Activated CD8-positive, alpha-beta memory T cell treated with anti-CD3 and anti-CD28 coated beads for 24 hours (primary cell): ENCODE measurements at places on chromosomes 6 and 20.

DNA sequence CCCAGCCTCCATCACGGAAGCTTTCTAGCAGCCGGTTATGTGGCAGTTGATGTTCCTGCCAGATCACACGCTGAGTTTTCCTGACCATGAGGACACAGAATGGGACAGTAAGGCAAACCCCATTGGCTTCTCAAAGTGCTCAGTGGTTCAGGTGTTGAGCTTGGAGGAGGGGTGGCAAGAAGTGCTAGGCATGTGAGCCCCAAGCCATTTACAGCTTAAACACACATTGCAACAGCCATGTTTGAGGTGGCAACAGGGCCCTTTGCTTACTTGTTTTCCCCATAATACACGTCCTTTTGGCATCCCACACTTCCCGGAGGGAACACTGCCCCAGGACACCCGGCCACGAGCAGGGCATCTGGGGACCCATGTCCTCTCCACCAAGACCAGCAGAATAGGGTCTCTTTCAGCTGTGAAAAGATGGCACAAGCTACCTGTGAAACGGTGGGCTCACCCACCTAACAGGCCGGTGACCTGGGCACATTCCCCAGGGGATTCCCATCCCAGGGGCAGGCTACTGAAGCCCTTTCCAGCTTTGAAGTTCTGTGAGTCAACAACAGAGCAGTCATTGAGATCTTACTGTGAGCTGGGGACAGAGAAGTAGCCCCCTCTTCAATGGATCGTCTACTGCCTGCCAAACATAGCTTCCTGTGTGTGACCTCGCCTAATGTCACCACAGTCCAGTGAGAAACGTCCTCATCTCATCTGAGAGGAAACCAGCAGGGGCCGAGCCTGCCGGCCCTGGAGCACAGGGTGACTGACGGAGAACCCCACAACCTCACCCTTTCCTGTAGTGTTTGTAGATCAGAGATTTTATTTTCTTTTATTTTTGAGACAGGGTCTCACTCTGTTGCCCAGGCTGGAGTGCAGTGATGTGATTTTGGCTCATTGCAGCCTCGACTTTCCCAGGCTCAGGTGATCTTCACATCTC, 4.0 kb upstream of the TLDC2 start:
- DNase-seq, result no peak

DNA sequence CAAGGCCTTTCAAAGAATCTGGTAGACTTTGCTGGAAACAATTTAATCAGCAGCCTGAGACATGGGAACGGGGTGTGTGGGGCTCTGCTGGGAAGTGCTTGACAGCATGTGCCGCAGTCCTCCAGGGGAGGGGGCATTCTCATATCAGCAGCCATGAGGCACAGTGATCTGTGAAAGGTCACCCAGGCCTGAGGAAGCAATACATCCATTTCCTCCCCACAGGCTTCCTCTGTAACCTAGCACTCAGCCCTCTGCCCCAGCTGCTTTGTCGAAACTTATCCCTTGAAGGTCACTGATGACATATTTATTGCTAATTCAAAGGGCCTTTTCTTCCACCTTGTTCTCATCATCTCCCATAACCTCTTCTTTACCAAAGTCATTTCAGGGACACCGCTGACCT, 103.3 kb downstream of the TNFAIP3 start:
- no peak for DNase-seq

DNA sequence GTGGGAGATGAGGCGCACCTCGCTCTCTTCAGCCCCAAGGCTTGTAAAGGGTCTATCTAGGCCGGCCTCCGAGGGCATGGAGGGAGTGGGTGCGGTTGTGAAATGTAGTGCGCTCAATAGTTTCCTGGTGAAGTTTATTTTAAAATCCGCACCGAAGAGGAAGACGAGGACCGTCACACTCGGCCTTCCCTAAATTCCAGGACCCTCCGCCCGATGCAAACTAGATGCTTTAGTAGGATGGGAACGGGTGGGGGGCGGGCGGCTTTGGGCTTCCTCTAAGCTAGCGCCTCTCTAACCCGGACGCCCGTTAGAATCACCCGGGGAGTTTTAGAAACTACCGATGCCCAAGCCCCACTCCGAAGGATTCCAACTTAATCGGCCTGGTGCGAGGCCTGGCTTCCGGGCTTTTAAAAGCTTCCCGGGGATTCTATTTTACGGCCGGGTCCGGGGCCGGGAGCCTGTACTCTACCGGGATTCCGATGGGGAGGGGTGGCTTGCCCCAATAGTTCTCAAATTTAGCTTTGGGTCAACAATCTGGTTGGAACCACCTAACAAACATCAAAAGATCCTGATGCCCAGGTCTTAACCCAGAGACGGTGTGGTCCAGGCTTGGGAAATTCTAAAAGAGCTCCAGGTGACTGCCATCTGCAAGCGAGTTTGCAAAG, 548 bp upstream of the BCAS4 start:
- peak; percentile 66 for DNase-seq

- no peak for DNase-seq
These were observed 15.2 kb downstream of the HNF4A start for GRCh38 chr20:44370639-44371218.

DNA sequence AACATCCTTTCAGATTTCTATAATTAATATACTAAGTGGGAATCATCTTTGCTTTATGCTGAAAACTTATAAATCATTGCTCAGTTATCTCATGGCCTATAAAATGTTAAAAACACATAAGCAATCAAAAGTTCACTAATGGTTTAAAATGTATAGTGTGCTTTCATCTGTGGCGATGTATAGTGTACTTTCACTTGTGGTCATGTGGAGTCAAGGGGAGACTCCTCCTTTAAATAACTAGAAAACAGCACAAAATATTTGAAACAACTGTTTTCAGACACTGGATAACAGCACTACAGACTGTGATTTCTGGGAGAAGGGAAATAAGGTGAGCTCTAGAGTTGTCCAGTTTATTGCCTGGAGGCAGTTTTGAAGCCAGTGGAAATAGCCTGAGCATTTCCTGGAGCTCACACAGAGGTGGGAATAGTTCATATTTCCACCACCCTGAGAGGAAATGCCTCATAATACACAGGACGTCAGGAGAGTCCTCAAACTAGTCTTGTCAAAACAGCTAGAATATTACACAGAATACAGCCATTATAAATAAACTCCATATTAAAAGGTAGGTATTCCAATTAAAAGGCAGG, 89.4 kb downstream of the CEP162 start:
- DNase-seq, result no peak

- no peak for DNase-seq
These were observed 202.2 kb downstream of the ATXN1 start for GRCh38 chr6:16559071-16559470.

GRCh38 chr6:29791786-29792122, 35.9 kb upstream of the HLA-G start:
- no peak for DNase-seq

- no peak for DNase-seq
These were observed 191.4 kb downstream of the CENPW start for GRCh38 chr6:126531286-126531685.

DNA sequence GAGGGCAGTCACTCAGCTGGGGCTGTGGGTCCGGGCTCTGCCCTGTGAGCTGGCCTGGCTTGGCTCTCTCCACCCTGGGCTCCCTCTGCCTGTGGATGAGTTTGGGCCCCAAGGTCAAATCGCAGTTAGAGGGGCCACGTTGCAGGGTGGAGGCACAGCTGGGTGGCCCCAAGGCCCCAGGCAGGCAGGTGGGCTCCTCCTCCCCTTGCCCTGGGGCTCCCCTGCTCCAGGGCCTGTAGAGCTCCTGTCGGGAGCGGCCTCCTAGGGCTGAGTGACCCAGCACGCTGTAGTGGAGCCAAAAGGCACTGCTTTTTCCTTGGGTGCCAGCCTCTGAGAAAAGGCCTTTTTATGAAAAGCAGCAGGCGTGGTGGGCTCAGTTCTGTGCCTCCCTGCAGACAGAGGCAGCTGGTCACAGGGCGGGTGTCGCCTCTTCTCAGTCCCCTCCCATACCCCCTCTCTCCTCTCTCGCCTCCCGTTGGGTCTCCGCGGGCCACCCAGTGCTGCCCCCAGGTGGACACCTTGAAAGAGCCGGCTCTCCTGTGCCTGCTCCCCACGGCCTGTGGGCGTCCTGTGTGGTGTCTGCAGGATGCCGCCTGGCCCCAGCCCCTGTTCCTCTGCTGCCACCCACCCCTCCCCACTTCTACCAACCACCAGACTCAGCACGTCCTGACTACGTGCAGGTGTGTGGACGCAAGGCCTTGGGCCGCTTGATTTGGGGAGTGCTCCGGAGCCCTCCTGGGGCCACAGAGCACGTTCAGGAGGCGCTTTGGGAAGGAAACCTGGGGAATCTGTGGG, 13.2 kb downstream of the SS18L1 start:
- peak; percentile 87 for DNase-seq

DNA sequence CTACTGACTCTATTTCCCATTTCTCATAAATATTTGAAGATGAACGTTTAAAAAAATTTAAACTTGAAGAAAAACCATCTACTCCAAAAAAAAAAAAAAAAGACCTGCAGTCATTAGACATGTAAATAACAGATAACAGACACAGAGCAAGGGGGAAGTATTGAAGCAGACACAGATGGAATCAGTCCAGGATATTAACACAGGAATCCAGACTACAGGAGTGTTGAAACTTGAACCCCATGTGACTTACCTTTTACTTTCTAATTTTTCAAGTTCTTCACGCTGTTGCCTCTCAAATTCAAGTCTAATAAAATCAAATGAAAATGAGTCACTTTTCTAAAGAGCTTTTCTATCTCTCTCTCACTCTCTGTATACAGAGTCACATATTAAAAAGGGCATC, 191.8 kb downstream of the KIF16B start:
- DNase-seq, result no peak

DNA sequence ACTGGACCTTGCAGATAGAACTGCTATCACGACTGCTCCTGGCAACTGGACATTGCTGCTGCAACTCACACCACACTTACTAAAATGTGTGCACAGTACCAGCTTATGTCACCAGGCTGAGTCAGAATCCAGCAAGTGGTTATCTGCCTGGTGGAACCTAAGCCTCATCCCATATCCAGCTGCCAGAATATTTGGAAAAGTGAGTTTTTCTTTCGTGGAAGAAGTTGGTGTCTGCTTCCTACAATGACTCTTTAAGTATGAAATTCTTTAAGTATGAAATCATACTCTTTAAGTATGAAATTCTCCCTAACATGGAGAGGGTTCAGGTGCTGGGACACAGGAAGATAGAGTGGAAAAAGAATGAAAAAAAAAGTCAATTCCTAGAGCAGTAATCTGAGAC, 16.4 kb upstream of the POLR1H start:
- no peak for DNase-seq

DNA sequence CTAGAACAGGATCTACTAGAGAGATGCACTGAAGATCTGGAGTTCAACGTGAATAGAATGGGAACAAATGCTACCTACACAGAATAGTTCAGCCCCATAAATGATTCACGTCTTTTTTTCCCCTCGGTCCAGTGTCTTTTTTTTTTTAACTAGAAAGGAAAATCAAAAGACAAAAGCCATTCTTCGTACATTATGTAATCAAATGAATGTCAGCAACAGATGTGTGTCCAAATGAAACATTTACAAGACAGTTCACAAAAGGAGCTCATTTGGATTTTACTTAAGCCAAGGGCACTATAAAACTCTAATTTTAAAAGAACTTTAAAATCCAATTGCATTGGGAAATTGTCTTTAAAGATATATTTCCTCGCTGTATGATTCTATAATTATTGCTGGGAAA, 42.4 kb downstream of the FAM184A start:
- no peak for DNase-seq

DNA sequence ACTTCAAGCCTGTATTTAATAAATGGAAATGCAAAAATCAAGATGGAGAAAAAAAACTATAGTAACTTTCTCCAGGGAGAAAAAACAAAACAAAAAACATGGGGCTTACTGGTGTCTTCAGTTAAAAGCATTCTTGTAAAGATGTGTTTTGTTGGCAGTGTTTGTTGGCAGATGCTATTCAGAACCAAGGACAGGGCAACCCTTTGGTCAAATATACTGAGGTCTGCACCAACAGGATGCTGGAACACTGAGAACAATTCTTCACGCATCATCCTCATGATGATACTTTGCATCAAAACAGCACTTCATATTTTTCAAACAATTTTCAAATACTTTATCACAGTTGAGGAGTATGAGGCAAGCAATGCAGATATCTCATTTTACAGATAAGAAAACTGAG, 63.7 kb upstream of the CBLN4 start:
- DNase-seq, result no peak

DNA sequence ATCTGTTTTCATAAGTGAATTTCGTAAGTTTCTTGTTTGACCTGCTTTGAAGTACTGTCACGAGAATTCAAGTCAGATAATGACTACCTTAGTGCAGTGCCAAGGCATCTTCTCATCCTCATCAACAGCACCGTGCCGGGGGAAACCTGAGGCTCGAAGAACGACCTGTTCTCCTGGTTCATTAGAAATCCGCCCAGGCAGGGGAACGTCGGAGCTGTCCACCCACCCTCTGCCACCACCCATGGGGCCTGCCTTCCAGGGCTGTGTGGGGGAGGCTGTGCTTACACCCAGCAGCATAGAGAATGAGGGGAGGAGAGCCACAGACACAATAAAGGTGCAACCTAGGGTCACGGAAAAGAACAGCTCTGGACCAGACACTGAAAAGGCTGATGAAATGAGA, 101.6 kb downstream of the RAMACL start:
- no peak for DNase-seq

GRCh38 chr6:1311400-1312202, at the start of gene FOXQ1:
TSS of gene FOXQ1 (plus strand) at chr6:1312098. CDS start at chr6:1312705, 607 bp downstream.
- DNase-seq, result no peak

DNA sequence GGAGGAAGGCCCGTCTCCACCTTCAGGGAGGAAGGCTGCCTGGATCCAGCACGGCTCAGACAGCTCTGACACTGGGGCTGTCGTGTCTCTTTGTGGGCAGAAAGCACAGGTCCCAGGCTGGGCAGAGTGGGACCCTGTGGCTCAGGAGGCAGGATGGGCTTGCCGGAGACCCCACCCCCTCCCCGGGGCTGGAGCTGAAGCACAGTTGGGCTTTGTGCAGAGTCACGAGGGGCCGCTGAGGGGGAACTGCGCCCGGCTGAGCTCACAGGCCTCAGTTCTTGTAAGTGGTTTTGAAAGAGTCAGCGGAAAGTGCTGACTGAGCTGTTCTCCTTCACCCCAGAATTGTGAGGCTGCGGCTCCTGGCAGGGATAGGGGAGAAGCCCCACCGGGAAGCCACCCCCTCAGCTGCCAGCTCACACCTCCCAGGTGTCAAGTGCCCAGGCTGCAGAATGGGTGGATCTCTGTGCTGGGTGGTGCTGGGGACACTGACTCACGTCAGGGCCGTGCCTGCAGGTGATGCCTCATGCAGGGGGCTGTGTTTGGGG, 145.5 kb upstream of the RNF24 start:
- peak; percentile 65 for DNase-seq

DNA sequence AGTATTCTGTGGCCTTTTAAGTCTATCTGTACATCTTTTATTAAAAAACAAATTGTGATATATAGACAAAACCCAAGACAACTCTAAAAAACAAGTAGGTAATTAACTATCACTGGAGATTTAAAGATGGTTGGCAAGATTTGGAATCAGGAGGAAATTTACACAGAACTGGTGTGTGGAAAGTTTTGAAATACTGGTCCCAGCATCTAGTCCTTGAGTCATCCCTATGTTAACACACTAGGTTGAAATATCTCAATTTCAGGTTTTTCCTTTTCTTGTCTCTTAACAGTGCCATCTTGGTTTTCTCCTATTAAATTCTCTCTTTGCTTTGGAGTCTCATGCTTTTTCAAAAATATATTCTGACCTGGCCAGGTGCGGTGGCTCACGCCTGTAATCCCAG, 27.5 kb downstream of the SASH1 start:
- DNase-seq, result no peak
